ENCODE measurements at places on chromosomes 6 and 20.
A peak's percentile ranks its signal among the peaks of the same experiment; 100 is the strongest.

GRCh38 chr6:106688177-106688951, 59.0 kb downstream of the QRSL1 start:
- DNase-seq, result no peak

GRCh38 chr6:39918831-39919230, 15.4 kb downstream of the MOCS1 start:
- DNase-seq, result no peak

DNA sequence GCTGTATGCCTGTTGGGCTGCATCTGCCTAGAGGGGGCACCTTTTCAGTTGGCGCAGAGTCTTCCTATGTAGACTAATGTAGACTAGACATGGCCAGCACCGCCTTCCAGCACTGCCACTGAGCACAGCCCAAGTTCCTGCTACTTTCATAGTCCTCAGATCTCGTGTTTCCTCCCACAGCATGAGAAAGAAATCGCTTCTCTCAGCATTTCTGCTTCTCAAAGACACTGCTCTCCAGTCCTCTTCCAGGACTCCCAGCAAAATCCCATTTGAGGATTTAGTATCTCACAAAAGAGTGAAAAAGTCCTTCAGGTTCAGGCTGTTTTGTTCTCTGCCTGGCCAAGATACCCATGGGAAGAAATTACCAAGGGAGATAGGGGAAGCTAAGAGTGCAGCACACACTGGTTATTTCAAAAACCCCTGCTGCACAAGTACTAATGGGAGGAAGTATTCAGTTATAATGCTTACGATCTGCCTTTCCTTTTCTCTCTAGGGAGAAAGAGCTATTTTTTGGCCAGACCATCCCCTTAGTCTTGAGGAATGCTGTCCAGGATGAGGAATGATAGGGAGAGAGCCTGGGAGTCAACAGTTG, 35.7 kb downstream of the OGFRL1 start:
- DNase-seq, result no peak

- DNase-seq, result no peak
Measured at GRCh38 chr6:148545901-148546300, 200.9 kb upstream of the UST start.

DNA sequence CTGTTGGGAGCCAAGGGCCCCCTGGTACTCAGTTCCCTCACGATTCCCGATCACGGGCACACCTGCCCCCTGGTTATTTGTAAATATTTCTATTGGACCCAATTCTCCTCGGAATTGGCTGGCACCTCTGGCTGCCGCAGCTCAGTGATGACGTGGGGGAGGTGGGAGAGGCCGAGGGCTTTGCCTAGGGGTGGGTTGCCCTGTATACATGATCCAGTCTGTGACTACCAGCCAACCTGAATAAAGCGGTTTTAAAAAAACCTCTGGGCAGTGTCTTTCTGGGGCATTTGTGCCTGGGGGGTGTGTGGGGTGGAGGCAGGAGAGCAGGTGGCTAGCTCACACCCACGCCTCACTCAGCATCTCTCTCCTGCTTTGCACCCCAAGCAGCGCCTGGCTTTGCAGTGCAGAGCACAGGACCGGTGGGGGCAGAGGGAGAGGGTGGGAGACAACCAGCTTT, 42.2 kb downstream of the VSTM2L start:
- DNase-seq, result no peak

DNA sequence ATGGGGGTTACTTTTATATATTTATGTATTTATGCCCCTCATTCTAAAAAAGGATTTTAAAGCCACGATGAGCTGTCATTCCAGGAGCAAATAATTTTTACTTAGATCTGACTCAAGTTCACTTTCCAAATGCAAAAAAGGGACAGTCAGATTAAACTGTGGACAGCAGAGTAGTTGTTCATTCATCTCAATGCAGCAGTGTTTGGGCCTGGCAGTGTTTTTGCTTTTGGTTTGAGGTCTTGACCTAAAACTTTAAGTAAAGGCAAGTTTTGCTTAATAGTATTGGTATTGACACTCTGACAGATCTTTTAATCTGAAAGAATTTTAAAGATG, 13.9 kb downstream of the JARID2 start:
- DNase-seq, result no peak

DNA sequence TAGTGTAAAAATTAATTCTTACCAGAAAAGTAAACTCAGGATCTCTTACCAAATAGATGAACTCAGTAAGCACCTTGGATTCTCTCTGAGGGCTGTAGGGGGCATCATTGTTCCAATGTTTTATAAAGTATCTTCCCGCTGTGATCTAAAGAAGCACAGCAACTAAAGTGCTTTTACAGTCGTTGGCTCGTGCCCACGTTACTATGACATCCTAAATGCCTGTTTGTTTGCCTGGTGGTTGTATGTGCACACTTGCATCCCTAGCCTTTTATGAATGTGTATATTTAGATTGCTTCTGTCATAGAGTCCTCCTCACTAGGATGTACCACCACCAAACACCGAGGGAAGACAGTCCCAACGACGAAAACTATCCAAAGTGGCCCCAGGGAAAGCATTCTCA, 34.5 kb downstream of the SLX4IP start:
- DNase-seq, result peak; percentile 14

- DNase-seq, result no peak
Measured at GRCh38 chr20:21270806-21271205, 32.3 kb upstream of the XRN2 start.

GRCh38 chr6:43886067-43886461, 116.1 kb downstream of the VEGFA start:
- DNase-seq, result no peak

DNA sequence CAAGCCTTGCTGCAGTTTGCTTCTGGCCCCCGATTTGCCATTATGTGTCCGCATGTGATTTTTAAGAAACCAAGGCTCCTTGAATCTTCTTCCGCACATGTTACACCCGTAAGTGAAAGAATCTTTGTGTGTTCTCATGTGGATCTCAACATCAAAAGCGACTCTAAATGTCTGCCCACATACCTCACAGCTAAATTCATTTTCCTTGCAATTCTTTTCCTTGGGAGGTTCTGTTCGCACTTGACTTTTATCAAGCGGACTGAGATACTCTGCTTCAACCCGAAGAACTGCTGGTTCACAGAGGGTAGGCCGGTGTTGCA, 11.4 kb downstream of the ZNF217 start:
- DNase-seq, result no peak

DNA sequence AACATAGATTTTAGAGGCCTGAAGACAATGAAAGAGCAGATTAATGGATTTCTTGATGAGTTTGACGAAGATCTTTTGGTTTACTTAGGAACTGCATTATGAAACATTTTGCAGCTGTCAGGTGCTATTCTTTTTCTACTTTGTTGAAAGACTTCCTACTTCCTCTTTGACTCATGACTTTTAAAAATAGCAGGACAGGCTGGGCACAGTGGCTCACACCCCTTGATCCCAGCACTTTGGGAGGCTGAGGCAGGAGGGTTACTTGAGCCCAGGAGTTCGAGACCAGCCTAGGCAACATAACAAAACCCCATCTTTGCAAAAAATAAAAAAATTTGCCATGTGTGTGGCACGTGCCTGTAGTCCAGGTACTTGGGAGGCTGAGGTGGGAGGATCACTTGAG, 52.0 kb downstream of the ITCH start:
- no peak for DNase-seq

- DNase-seq, result no peak
Measured at GRCh38 chr20:61057443-61058121, 194.5 kb upstream of the CDH4 start.

DNA sequence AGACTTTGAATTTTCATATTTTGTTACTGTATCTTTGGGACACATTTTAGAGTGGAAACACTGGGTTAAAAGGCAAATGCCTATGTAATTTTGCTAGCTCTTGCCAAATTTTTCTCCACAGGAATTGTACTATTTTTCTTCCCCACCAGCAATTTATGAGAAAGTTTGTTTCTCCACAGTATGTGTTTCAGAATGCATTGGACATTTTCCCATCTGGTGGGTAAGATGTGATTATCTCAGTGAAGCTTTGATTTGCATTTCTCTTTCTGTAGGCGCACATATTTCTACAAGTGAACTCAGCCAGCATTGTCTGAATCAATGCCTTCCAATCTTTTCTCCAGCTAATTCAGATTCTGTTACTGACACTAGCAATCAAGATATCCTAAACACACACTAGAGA, 157.8 kb downstream of the RCAN2 start:
- no peak for DNase-seq

- DNase-seq, result no peak
Measured at GRCh38 chr6:35358086-35358485, 15.7 kb downstream of the PPARD start.

GRCh38 chr20:54116550-54117235, 46.3 kb upstream of the BCAS1 start:
- no peak for DNase-seq

GRCh38 chr20:15886250-15886649, 687.0 kb downstream of the KIF16B start:
- no peak for DNase-seq

DNA sequence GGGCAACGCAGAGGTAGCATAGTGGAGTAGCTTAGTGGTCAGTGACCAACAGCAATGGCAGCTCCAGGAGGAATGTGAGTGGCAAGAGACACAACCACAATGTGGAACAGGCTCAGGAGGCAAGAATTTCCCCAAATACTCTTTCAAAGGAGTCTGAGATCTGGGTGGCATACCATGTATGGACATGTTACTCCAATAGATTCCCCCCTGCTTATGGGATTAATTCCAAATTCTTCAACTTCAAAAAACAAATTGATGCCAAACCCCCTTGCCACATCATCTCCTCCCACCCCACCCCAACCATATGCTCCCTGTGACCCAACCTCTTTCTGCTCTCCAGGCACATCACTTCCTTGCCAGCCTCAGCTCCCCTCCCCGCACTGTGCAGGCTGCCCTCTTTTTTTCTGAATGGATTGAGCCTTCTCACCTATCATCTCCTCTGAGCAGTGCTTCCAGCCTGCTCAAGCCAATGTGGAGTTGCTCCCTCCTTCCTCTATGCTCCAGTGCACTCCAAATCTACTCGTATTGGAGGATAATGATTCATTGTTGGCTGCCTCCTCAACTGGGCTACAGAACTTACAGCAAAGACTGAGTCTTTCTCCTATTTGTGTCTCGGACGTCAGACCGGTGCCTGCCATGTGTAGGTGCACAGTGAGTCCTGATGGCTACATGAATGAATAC, 93.0 kb upstream of the CEP85L start:
- no peak for DNase-seq

DNA sequence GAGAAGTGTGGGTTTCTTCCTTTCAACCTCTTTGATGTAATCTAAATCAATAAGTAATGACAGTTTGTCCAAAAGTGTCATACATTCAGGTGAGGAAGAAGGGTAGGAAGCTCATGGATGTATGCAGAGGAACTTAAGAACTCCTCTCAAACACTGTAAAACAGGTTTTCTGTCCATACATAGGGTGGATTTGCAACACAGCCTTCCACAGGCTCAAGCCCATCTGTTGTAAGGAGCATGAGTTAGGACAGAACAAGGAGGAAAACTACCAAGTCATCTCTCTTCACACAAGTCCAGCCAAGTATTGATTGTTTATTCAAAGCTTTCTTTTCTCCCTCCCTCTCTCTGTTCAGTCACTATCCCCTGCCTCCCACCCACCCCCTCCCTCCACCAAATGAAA, 49.0 kb upstream of the CDYL start:
- no peak for DNase-seq

DNA sequence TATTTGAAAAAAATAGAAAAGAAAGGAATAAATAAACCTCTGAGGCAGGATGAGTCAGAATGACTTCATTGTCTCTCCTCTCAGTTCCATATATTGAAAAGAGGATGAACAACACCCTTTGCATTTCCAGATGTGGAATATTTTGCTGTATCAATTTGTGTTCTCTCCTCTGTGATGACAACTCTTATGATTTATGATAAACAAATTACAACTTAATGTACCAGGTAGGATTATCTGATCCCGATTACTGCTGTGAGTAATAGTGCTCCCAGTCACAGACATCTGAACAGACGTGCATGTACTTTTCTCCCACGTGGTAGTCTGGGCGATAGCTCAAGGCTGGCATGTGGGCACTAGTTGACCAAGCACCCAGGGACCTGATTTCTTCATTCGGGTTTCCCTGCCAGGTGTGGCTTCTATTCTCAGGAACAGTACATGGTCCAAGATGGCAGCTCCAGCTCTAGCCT, 142.1 kb upstream of the SULF2 start:
- no peak for DNase-seq

DNA sequence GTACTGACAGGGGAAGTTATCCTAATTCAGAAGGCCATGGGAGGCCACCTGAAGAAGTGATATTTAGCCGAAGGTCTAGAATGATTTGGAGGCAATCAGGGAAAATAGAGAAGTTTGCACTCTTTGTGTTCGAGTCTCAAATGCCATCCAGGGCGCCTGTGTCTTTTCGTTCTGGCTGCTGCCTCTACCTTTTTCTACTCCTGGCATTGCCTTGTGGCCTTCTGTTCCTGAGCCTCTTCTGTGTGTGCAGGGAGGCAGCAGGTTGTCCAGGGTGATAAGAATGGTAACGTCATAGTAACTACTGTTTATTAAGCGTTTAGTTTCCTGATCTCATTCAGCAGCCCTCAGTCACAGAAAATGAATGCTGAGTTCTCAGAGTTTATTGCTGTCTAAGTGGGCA, 252.1 kb downstream of the FARS2 start:
- DNase-seq, result no peak

- DNase-seq, result no peak
Measured at GRCh38 chr6:124927806-124928205, 34.4 kb upstream of the RNF217 start.

DNA sequence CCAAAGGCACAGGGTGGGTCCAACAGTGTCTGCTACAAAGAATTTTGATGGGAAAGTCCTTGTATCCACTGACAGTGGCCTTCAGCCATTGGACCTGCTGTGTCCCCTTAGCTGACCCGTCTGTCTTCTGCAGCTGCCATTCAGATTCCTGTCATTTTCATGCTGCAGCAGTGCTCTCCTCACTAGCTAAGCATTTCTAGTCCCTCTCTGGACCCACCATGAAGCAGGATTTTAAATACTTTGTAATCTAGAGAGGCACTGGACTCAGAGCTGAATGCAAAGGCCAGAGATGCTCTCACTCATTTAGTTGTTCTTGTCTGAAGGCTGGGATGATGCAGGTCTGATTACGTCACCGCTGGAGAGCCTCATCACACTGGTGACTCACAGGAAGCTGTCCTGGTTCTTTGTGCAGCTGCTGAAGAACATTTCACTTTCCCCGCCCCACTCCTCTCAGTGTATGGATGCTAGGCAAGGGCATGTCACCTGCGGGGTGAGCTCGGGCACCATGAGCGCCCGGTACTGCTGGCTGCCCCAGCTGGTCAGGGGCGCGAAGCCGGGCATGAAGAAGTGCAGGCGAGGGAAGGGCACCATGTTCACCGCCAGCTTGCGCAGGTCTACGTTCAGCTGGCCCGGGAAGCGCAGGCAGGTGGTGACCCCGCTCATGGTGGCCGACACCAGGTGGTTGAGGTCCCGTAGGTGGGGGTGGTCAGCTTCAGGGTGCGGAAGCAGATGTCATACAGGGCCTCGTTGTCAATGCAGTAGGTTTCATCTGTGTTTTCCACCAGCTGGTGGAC, 19.4 kb upstream of the TUBB2A start:
- peak; percentile 45 for DNase-seq

GRCh38 chr6:53497905-53498304, 47.0 kb downstream of the GCLC start:
- DNase-seq, result no peak
